IMR-90 (cell line): ENCODE measurements at places on chromosomes 2 and 18. TPM values are rescaled to one million over a fixed set of nuclear protein-coding genes. Genes with fewer than 3 reads are reported as not detected.

DNA sequence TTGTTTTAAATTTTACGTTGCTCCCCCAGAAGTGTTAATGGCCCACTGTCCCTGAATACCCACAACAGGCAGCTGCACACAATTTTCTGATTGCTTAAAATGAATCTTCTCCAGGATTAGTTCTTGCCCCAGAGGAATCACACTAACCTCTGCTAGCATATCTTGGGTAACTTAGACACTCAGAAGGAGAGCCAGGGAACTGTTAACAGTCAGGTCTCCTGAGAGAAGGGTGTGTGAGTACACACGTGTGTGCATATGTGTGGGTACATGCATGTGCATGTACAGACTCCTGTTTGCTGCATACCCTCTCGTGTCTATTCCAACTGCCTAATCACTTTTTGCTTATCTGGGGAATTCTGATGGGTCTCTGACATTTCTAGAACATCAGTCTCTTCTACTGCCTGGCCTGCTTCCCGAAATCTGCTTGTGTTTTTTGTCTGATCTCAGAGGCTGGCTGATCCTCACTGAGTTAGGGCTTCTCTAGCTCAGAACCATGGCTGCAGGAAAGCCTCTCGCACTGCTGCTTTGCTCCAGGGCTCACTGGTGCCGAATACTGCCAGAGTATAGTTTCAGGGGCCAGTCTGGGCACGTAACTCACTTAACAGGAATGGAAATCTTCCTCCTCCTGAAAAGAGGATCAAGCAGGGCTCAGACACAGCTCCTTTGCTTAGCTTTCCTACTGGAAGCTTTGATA is 62.8 kb downstream of the PRELID3A start:
- no peak for DNase-seq
- no peaks in the 10 kb centered on the region for H3K27me3 ChIP-seq
- no peak overlapping the region for H3K4me3 ChIP-seq

GRCh38 chr18:8548186-8548585 is 61.1 kb upstream of the RAB12 start:
- DNase-seq = peak; percentile 39
- H3K36me3 ChIP-seq = no peaks in the 10 kb centered on the region
- H3K27ac ChIP-seq = no peak overlapping the region
- H3K4me3 ChIP-seq = no peak overlapping the region
- no peaks in the 10 kb centered on the region for H3K4me1 ChIP-seq

DNA sequence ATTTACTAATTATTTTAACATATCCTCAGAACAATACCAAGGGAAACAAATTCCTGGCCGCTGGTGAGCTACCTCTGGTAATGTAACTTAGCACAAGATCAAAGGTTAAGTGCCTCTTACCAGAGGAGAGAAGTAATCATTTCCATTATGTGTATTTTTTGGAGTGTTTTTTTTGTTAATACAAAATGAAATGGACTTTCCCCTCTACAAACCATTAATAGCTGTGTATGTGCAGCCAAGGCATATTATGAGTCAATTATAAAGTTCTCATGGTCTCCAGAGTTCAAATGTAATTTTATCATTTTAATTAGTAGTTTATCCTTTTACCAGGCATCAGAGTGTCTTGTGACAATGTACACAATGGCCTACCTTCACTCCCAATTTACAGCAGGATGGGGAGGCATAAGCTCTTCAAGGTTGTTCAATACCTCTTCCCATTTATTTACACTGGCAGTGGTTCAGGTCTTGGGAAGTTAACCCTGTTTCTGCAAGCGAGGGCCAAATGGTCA is 242.2 kb downstream of the TGIF1 start:
- no peak overlapping the region for H3K4me3 ChIP-seq
- DNase-seq = no peak
- H3K4me1 ChIP-seq = peaks cover 9% of the 10 kb centered on the region
- no peaks in the 10 kb centered on the region for H3K36me3 ChIP-seq
- no peak overlapping the region for H3K27ac ChIP-seq

DNA sequence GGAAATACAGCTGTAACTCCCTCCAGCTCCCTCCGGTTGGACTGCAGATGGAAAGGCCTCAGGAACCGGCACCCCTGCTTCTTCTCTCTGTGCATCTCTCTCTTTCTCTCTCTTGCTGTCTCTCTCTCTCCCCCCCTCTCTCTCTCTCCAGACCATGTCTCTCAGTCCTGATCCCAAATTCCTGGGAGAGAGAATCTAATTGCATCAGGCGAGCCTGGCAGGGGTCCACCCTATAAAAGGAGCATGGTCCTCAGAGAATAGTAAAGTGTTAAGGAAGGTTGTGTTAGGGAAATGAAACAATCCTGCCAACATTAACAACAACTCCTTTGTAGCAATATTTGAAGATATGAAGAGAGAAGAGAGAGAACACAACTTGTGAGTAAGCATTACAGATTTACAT is 36.7 kb downstream of the VIT start:
- H3K27me3 ChIP-seq = peaks cover 11% of the 10 kb centered on the region
- H3K4me3 ChIP-seq = no peak overlapping the region
- no peak overlapping the region for H3K27ac ChIP-seq

DNA sequence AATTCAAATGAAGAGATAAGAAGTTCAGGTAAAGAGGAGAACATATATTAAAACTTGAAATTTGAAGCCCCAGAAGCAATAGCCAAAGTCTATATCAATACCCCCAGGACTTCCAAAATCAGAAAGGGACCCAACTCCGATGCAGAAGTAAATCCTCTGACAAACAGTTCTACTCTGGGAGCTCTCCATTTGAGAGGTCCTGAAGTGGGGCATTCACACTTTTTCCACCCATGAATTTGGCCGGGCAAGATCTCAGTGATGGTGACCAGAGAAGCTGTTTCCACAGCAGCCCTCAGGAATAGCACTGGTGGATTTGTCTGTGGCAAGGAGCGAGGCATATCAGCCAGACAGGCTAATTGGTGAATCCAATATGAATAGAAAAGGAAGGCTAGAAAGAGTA is 313.6 kb upstream of the MC4R start:
- no peak overlapping the region for H3K27ac ChIP-seq
- H3K4me1 ChIP-seq = no peaks in the 10 kb centered on the region
- H3K36me3 ChIP-seq = no peaks in the 10 kb centered on the region
- H3K4me3 ChIP-seq = no peak overlapping the region
- no peaks in the 10 kb centered on the region for H3K27me3 ChIP-seq

DNA sequence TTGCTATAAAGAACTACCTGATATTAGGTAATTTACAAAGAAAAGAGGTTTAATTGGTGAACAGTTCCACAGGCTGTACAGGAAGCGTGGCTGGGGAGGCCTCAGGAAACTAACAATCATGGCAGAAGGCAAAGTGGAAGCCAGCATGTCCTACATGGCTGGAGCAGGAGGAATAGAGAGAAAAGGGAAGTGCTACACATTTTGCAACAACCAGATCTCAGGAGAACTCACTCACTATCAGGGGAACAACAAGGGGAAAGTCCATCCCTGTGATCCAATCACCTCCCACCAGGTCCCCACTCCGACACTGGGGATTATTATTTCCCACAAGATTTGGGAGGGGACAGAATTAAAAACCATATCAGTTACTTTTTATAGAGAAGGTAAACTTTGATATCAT is 273.5 kb upstream of the MMADHC start:
- H3K4me3 ChIP-seq = no peak overlapping the region
- no peaks in the 10 kb centered on the region for H3K36me3 ChIP-seq
- peaks cover 10% of the 10 kb centered on the region for H3K4me1 ChIP-seq
- no peak overlapping the region for H3K27ac ChIP-seq
- H3K27me3 ChIP-seq = no peaks in the 10 kb centered on the region

GRCh38 chr18:70293166-70293565 is 4.3 kb downstream of the SOCS6 start:
- no peaks in the 10 kb centered on the region for H3K27me3 ChIP-seq
- no peak overlapping the region; the same call in 1 of the 2 replicates for H3K27ac ChIP-seq
- DNase-seq = peak; percentile 22
- no peaks in the 10 kb centered on the region for H3K36me3 ChIP-seq
- no peak overlapping the region for H3K4me3 ChIP-seq

DNA sequence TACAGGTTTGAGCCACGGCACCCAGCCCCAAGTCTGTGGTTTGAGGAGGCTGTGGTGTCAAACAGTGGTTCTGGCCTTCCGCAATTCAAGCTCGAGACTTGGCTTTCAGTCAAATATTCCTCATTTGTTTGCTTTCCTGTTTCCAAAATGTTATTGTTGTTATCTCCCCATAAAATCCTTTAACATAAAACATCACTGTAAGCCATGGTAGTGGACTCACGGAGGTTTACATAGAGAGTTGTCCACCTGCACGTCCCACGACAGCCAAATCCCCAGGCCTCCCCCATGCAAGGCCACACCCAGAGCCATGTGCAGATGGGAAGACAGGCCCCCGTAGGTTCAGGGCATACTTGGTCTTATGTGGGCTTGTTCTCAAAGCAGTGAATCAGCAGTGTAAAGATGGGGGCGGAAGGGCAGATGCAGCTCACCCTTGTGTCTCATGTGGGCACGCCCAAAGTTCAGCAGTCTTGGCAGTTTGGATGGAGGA is 18.9 kb upstream of the ST3GAL5 start:
- peaks cover 5% of the 10 kb centered on the region for H3K27me3 ChIP-seq
- H3K4me3 ChIP-seq = no peak overlapping the region
- DNase-seq = peak; percentile 44
- no peaks in the 10 kb centered on the region for H3K36me3 ChIP-seq
- no peak overlapping the region for H3K27ac ChIP-seq
- peaks cover 18% of the 10 kb centered on the region for H3K4me1 ChIP-seq

DNA sequence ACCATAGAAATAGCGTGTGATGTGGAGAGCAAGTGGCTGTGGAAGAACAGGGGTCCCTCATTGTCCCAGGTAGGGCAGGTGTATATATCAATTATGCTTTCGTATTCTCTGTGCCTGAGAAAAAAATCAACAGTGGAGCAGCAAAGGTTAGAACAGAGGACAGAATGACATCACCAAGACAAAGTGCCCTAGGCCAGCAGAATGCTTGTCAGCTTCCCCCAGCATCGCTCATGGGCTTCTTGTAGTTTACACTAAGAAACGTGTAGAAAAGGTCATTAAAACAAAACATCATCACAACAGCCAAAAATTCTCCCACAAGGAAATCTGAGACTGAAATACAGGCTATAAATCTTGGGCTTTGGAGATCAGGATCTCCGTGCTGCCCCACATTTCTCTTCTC is 288.0 kb downstream of the TDRD15 start:
- no peaks in the 10 kb centered on the region for H3K27me3 ChIP-seq
- H3K4me1 ChIP-seq = peaks cover 11% of the 10 kb centered on the region
- H3K36me3 ChIP-seq = no peaks in the 10 kb centered on the region
- no peak overlapping the region for H3K4me3 ChIP-seq
- no peak overlapping the region for H3K27ac ChIP-seq
- no peak for DNase-seq

Gene OSR1
- 12.4 and 14.7 TPM in 2 replicates for total RNA-seq

Gene CMPK2
- total RNA-seq = 0.18 and 0.28 TPM in 2 replicates

Gene NEU2
- not detected in 2 replicates for total RNA-seq

Gene HOXD13
- total RNA-seq = not detected in 2 replicates

Gene ANKRD30BL
- not detected in 2 replicates for total RNA-seq

Gene CETN1
- total RNA-seq = not detected in 2 replicates
